DMS79 (cell line): ENCODE measurements at places on chromosomes 1 and 21.

DNA sequence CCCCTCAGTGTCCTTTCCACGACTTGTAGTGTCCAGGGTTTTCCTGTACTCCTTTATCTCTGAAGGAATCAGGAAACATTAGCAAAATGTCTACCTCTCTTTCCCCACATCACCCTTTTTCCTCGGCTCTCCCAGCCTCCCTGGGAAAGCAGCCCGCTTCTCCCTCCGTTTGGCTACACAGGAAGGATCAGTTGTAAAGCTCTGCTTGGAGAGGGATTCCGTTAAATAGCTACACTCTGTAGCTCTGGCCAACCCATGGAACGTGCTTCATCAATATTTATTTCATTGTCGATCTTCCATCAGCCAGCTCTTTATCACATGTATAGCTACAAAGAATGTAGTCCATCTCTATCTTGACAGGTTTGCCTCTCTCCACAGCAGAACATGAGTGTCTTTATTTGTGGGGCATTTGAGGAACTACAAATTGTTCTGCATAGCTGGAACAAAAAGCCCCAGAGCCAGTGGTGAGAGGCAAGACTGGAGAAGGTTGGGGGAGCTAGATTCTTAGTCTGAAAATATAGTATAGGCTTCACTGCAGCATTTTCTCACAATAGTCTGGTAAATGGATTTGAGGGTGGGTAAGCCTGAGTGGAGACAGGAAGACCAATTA, 191.8 kb downstream of the SLC35F3 start:
- DNase-seq = no peak

GRCh38 chr21:23534850-23535249, 2072.4 kb downstream of the MRPL39 start:
- no peak for DNase-seq

DNA sequence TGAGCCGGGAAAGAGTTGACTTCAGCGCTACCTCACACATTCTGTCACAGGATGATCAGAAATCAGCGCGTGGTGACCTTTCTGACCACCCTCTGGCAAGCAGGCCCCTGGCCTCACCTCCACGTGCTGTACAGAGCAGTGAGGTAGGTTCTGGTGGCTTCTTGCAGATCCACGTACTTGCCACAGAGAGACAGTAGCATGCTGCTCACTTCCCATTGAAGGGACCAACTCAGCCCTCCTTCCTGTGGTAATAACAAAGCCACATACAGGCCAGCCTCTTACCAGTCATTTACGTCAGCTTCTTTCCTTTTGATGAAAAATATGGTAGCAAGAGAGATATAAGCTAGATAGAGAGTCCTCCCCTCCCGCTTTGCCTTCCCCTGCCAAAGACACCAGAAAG, 200.7 kb downstream of the CHRM3 start:
- no peak for DNase-seq

GRCh38 chr1:226649780-226650179, 89.3 kb downstream of the ITPKB start:
- DNase-seq = no peak

GRCh38 chr1:84644472-84644871, 45.8 kb downstream of the SSX2IP start:
- DNase-seq = no peak

- no peak for DNase-seq
Observed at GRCh38 chr1:19333587-19334354, 21.6 kb downstream of the SLC66A1 start.

GRCh38 chr1:41681331-41682098, 197.0 kb upstream of the EDN2 start:
- no peak for DNase-seq

GRCh38 chr1:102105931-102106550, 109.3 kb upstream of the OLFM3 start:
- no peak for DNase-seq

- DNase-seq = no peak
Observed at GRCh38 chr1:162872981-162873380, 12.0 kb upstream of the CCDC190 start.

GRCh38 chr1:207868251-207868773, 42.6 kb downstream of the CD34 start:
- DNase-seq = no peak

DNA sequence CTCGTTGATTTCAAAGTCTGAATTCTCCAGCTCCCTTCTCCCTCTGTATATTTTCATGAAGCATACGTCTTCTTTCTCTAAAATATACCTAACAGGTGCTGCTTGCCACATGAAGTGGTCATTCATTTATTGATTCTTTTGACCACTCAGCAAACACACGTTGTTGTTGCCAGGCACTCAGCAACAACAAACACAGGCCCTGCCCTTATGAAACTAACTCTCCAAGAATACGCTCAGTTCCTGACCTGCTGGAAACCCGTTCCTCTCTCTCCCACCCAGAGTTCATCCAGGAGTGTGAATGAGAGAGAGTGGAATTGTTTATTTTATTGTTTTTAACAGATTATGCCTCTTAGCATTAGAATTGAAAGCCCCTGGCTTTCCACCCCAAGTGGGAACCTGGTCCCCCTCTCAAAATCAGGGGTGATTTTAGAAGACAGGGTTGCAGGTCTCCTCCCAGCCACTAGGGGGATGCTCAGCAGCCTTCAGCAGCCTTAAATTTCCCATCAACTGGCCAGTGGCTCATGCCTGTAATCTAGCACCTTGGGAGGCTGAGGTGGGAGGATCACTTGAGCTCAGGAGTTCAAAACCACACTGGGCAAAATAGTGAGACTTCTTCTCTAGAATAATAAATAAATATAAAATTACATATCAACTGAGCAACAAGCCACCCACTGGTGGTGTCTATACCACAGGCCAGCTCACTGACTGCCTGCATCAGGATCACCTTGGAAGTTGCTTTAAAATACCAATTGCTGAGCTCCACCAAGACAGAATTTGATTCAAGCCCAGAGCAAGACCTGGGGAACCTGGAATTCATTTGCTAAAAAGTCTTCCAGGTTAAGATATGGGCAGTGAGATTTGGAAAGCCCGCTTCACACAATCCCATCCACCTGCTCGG, 181.0 kb upstream of the KLHDC7A start:
- DNase-seq = peak; percentile 77

GRCh38 chr1:92599184-92599583, 112.5 kb upstream of the GFI1 start:
- DNase-seq = no peak

DNA sequence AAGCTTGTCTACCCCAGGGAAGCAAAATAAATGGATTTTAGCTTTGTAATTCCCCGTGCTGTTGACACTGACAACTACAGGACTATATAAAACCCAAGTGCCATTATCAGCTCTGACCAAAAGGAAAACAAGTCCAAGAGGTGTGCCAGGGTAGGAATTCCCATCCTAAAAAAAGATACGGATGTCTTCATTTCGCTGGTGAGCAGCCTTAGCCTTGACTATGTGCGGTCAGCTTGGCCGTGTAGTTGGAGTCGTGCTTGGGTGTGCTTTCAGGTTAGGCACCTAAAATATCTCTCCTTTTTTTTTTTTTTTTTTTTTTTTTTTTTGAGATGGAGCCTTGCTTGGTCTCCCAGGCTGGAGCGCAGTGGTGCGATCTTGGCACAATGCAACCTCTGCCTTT, 28.9 kb upstream of the ACTN2 start:
- DNase-seq = no peak

GRCh38 chr1:70051926-70052325, 153.5 kb downstream of the LRRC40 start:
- no peak for DNase-seq

- DNase-seq = no peak
Observed at GRCh38 chr1:7733276-7733675, 37.8 kb upstream of the VAMP3 start.

- DNase-seq = no peak
Observed at GRCh38 chr1:150749720-150750311, 15.8 kb downstream of the CTSS start.

DNA sequence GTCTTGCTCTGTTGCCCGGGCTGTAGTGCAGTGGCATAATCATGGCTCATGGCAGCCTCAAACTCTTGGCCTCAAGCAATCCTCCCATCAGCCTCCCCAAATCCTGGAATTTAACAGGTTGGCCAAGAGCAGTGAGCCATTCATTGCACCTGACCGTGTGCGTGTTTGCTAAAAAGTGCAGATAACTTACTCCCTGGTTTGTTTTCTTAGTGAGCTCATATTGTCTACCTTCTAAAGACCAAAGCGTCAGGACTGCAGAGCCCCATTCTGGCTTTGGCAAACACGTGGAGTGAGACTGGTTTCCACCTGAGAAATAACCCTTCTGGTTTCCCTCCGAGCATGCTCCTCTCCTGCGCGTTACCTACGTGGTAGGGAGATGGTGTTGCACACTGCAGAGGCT, 32.2 kb upstream of the CA6 start:
- DNase-seq = no peak

GRCh38 chr21:29349702-29350101, 51.0 kb downstream of the BACH1 start:
- DNase-seq = peak; percentile 87

DNA sequence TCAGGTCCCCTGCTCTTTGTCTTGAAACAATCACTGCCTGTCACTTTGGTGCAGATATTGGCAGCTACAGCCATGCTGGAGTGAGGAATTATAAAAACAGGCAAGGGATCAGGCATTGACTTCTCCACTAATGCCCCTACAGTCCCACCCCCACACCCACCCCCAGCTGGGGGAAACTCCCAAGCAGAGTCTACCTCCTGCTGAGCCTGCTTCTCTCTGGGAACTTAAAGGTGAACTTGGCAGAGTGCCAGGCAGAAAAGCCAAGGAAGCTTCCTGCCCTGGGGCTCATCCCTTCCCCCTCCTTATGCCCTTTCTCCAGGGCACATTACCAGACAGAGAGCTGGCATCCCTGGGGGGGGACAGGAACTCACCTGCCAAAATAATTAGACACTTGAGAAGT, 6.7 kb downstream of the NCMAP start:
- peak; percentile 60 for DNase-seq

DNA sequence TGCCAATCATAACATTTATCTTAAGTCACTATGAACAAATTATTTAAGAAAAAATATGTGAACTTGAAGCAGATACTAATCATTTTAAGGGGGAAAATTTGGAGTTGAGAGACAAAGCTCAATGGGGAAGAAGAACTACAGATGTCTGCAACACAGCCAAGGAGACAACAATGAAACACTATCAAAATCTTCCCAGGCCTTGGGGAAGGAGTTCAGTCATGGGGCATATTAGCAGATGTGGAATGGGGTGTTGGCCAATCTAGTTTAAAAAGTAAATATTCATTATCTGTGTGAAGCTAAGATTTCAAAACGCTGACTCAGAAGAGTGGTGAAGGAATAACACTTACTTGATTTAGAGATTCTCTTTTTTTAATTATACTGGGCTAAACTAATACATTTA, 671.6 kb upstream of the ZP4 start:
- no peak for DNase-seq

DNA sequence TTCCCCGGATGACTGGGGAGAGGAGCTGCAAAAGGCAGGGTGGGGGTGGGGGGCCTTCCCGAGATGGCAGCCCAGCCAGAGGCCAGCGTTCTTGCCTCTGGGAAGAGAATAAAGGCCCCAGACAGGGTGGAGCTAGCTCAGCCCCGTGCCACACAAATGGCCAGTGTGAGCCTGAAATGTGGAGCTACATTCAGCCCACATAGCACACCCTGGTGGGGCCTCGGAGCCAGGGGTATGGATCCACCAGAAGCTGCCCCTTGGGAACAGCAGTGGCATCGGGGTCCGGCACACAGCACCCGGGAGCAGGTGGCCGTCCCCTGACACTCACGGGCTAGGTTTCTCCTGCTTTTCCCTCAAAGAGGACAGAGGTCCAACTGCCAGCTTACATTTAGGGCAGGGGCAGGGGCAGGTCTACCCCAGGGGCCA, 93.9 kb downstream of the PDE9A start:
- DNase-seq = no peak

DNA sequence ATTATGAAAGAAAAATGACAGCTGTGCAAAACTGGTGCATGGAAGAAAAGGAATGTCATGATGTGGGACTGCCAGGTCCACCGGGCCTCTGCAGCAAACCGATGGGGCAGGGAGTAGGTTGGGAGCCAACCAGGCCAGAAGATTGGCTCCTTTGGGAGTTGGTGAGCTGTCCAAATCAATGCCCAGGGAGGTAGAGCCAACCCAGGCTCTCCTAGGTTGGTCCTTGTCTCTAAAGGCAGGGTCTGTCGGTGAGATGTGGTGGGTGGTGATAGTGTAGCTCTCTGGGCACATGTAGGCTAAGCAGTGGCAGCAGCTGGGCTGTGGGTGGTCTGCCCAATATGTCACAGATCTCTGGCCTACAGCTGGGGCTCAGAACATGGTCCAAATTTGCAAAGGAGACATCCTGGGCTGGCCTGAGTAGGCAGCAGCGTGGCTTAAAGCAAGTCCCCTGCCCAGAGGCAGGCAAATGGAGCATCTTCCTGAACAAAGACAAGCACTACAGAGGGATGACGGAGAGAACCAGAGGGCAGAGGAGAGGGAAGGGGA, 61.2 kb upstream of the PRDX6 start:
- DNase-seq = no peak

- no peak for DNase-seq
Observed at GRCh38 chr1:229098903-229099578, 171.9 kb upstream of the RAB4A start.

- no peak for DNase-seq
Observed at GRCh38 chr1:216723274-216723780, at the start of gene ESRRG. TSS of gene ESRRG (minus strand) at chr1:216723429. CDS start at chr1:216723299, 130 bp downstream.

GRCh38 chr1:221263831-221264767, 384.9 kb downstream of the HLX start:
- DNase-seq = no peak

GRCh38 chr1:177825276-177825901, 144.5 kb downstream of the SEC16B start:
- no peak for DNase-seq

DNA sequence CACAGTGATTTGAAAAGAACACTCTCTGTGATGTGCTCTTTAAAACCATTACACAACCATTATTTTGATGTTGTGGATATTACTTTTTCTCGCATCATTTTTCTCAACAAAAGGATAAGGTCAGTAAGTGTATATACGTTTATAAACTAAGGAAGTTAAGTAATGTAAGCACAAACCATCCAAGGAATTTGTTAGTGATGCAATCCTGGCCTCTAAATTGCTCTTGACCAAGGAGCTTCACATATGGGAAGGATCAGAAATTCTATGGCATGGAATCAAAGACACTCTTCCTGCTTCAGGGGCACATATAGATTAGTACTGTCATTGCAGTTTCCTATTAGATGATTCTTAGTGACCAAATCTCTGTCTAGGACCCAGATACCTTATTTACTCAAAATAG, 3.6 kb upstream of the PPP2R5A start:
- DNase-seq = no peak

GRCh38 chr1:43296207-43296606, 4.6 kb upstream of the TIE1 start:
- no peak for DNase-seq

GRCh38 chr1:156357977-156358376, 11.0 kb upstream of the RHBG start:
- DNase-seq = no peak

- DNase-seq = no peak
Observed at GRCh38 chr1:187788718-187789117, 960.0 kb downstream of the PLA2G4A start.

DNA sequence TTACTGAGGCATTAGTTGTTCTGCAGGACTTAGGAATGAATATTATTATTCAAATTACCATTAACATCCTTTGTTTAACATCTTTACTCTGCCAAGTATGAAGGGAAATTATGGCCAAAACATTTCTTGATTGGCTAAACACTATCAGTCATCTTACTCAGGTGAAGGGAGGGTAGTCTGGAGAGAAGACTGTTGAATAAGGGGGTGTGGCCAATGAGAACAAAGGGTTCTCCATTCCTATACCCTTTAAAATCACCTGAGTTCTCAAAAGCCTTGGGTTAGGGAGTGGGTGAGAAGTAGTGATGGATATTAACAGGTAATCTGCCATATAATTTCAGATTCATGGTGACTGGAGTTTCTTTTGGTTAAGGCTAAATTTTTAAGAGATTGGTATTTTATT, 19.3 kb downstream of the CRYZL1 start:
- no peak for DNase-seq

GRCh38 chr1:154607106-154607608, 829 bp downstream of the ADAR start:
- DNase-seq = no peak
